Activated CD4-positive, alpha-beta T cell treated with anti-CD3 and anti-CD28 coated beads, Interleukin-2, amount 50 U/mL, for 1 hour (primary cell): ENCODE measurements at places on chromosomes 6 and 20.

DNA sequence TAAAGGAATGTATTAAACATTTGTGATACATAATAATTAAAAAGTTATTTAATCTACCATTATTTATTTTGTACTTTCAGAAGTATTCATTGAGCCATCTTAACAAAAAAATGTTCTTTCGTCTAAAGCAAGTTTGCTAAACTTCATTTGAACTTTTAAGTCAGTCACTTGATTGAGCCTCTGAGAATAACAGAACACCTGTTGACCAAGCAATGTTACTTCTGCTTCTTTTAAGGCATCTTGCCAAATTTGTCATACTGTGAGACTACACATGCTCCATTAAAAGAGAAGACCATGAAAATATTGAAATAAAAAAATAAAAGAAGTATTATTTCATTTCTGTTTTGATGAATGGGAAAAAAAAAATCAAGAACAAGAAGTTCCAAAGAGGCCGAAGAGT is 141.8 kb upstream of the BMP5 start:
- no peak for DNase-seq

GRCh38 chr6:129207832-129208231 is 324.9 kb downstream of the LAMA2 start:
- DNase-seq, result no peak

DNA sequence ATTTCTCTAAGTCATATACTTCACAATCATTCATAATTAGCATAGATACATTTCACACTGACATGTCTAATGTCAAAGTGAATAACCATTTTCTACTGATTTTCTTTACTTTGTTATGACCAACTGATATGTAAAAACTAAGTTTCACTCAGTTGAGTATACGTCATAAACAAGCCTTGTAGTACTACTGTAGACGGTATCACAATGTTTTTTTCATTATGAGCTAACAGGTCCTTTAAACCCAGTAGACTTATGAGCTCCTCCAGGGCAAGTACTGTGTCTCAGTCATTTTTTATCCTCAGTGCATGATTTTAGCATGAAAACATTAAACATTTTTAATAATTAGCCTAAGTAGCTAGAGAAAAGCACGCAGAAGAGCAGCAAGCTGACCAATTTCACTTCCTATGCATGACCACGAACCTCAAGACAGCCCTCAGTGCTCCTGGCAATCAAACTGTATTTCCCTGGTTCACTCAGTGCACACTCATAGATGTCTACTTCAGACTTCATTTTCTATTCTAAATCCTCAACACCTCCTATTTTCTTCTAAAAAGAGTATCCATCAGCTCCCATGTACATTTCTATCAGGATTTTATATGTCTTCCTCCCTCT is 32.0 kb upstream of the TFAP2D start:
- no peak for DNase-seq

GRCh38 chr6:109879521-109879920 is 98.6 kb upstream of the GPR6 start:
- no peak for DNase-seq

- DNase-seq, result no peak
These were observed 322.6 kb downstream of the PRKN start for GRCh38 chr6:162404951-162405350.

DNA sequence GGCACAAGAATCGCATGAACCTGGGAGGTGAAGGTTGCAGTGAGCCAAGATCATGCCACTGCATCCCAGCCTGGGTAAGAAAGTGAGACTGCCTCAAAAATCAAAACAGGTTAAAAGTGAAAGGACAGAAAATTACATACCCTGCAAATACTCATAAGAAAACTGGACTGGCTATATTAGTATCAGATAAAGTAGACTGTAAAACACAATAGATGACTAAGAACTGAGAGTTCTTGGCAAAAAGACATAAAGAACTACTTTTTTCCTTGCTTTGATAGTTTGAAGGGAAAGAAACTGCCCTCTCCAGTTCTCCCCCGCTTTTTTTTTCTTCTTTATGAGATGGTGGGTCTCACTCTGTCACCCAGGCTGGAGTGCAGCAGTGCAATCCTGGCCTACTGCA is 17.0 kb downstream of the SNX3 start:
- no peak for DNase-seq

DNA sequence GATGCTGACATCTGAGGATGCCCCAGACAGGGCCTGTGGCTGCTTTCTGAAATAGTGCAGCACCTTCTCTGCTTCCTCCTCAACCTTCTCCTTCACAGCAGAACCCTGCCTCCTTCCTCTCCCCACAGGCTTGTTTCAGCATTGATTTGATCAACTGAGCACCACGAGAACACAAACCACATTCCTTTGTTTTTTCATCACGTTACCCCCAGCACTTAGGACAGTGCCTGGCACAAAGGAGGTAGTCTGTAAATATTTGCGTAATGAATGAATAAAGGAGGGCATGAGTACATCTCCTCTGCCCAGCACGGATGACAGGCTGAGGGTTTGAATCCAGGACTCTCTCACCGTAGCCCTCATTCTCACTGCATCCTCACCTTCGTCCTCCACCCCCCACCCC is 21.3 kb upstream of the WFDC2 start:
- DNase-seq, result no peak

- DNase-seq, result no peak
These were observed 96.4 kb upstream of the IYD start for GRCh38 chr6:150272264-150272975.

- DNase-seq, result no peak
These were observed 166.8 kb upstream of the CST7 start for GRCh38 chr20:24782301-24782700.

DNA sequence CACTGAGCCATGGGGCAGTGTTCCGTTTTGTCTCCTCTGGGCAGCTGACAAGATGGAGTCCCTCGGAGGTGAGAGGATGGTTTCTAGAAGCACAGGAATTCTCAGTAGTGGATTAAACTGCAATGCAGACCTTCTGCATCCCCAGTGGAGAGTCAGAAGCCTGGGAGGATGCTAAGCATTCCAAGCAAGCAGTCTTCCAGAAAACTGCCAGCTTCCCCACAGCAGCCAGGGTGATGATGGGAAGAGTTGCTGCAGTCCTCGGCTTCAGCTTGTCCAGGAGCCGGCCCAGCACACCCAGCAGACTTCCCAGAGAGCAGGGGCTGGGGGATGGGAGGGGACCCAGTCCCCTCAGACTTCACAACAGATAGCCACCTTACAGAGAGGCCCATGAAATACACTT is 163.6 kb downstream of the LY86 start:
- DNase-seq, result no peak

DNA sequence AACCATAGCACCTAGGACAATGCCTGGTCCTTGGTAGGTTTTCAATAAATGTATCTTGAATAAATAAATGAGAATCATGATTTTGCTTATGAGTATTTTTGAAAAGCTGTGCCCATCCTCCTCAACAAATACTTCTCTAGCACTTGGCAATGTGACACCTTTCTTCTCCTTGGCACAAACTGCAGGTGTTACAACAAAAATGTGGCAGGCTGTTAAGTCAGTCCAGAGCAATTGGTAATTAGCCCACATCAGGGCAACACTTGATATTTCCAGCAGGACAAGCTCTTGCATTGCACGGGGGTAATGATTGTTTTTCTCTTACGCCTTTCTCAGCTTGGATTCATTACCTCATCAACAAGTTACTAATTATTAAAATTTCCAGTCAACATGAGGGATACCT is 31.6 kb upstream of the SNX9 start:
- DNase-seq, result no peak

GRCh38 chr6:41692080-41692675 is 43.2 kb downstream of the TFEB start:
- no peak for DNase-seq

- no peak for DNase-seq
These were observed 13.4 kb downstream of the CST3 start for GRCh38 chr20:23624324-23624691.

GRCh38 chr6:32868257-32868788 is 14.3 kb downstream of the PSMB9 start:
- peak; percentile 89 for DNase-seq

- no peak for DNase-seq
These were observed 23.4 kb upstream of the VEGFA start for GRCh38 chr6:43746613-43747102.

- DNase-seq, result no peak
These were observed 27.1 kb downstream of the ADNP start for GRCh38 chr20:50904067-50904570.

GRCh38 chr20:17647391-17648314 is 34.4 kb downstream of the RRBP1 start:
- no peak for DNase-seq

DNA sequence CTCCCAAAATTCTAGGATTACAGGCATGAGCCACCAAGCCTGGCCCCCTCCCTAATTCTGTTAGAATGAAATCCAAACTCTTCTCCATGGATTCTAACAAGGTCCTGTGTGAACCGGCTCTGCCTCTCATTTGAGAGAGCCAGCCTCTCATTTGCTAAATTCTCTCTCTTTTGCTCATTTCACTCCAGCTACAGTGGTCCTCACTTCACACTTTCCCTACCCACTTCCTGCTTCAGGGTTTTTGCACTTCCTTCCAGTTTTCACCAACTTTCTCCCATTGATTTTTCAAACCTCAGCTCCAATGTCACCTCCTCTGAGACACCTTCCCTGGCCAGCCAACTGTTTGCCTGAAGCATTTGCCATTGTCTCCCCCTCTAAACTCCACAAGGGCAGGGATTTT is 5.1 kb downstream of the COX4I2 start:
- DNase-seq, result no peak
